ENCODE measurements at places on chromosomes 4 and X. TPM values are rescaled to one million over a fixed set of nuclear protein-coding genes. Genes with fewer than 3 reads are reported as not detected.

DNA sequence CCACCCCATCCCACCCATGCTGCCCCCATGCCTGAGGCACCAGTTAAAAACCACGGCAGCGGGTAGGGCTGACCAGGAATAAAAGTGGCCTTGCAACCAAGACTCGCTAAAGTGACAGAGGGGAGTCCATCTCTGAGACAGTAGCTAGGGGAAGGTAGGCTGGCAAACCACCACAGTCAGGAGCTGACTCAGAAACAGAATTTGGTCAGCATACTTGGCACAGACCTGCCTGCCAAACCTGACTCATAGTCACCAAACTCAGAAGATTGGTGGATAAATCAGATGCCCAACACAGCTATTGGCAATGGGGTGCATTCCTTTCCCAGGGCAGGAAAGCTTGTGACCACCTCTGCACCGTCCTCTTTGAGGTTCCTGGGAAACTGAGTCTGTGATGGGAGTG, 193.8 kb downstream of the BCOR start:
- no peak for DNase-seq

GRCh38 chrX:129653971-129654651, 645 bp downstream of the APLN start:
- peak; percentile 11 for DNase-seq

Gene F11
- total RNA-seq, result not detected

DNA sequence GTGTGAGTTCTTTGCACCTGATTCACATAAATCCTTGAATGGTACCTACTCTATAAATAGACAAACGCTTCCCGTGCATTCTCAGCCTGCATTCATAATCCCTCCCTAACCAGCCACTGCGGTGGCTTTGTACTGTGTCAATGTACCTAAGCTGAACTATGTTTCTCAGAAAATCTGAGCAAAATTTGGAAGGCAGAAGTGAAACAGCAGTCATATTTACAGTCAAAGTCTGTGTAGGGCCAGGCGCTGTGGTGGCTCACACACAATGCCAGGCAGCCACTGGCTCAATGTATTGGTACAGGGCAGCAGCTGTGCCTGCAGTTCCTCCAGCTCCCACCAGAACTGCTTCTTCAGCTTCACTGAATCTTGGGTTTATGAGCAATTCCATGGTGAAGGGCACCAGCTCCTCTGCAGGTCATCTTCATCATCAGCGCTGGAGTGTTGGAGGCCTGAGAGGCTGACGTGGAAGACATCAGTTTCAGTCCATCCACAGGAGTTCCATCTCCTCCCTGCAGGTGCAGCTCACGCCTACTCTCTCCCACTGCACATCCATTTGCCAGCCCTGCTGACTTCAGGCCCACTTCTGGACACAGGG, 32.3 kb upstream of the IRF2 start:
- DNase-seq, result no peak

- DNase-seq, result no peak
Observed at GRCh38 chrX:122248681-122249080, 935.4 kb upstream of the GRIA3 start.

DNA sequence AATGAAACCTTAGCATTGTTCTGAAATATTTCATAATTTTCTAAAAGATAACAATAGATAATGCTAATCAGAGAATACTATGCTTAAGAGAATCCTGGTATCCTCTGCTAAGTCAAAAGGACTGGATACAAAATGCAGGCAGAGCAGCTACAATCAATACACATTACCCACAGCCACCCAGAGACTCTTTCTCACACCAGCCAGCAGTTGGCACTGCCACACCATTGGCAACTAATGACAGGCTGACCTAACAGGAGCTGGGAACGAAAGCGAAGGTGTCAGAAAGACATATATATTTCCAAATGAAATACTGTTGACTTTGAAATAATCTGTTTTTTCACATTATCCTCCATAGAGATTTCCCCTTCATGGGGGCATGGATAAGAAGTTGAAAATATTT, 122.6 kb upstream of the PLAC1 start:
- DNase-seq, result no peak

Gene SPANXB1
- not detected for total RNA-seq

Gene RIPPLY1
- total RNA-seq, result not detected

DNA sequence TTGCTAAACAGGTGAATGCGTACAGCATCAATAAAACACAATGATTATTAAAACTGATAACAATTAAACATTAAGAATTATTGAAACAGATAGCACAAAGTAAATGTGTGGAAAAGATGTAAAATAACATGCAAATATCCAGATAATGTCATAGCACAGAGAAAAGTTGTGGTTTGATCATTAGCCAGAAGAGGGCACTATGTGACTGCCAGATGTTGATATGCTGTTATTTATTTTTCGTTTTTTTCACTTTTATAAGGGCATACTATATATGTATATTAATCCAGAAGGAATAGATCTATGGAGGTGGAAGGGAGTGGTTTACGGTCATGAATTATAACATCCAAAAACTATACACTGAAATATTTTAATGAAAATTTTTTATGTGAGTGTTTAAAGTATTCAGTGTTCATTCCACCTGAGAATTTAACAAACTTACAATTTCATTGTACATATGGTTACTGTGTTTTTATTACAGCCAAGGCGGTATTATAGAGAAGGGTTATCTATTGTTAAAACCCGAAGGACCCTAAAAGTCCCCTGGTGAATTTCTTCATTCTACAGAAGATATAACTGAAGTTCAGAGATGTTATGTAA, 211.9 kb upstream of the UGT8 start:
- peak; percentile 8 for DNase-seq

Measured in CD4-positive, alpha-beta memory T cell (primary cell).